ENCODE measurements at places on chromosomes 16 and 17.

GRCh38 chr17:78391843-78392242 is 13.4 kb downstream of the PGS1 start:
- DNase-seq: no peak

DNA sequence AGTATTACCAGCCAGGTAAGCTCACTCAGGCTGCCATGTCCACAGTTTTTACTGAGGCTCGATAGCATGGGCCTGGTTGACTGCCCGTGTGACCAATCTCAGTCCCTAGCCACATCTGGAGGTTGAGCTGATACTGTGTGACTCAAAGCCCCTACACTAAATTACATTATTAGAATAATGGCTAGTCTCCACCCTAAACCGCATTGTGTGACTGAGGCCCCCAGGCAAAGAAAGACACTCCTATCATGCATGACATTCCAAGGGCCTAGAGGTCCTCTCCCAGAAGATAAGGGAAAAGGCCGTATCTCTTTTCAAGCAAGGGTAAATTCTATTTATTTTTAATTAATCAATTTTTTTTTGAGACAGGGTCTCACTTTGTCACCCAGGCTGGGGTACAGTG is 505.3 kb downstream of the HAPSTR1 start:
- no peak for DNase-seq

DNA sequence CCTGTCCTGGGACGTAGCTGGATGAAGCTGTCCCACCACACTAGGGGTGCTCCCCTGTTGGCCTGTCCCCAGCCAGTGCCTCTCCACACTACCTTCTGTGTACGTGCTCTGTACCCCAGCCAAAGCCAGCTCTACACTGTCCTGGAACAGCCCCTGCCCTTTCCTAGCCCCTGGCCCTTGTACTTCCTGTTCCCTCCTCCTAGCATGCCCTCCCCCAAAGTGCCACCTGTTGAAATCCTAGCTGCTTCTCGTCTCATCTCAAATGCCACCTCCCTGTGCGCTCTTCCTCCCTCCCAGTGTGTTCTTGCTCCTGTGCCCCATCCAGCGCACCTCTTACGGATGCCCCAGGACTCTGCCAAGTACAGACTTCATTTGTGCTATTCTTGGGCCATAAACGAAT is 33.5 kb downstream of the IRX3 start:
- no peak for DNase-seq

DNA sequence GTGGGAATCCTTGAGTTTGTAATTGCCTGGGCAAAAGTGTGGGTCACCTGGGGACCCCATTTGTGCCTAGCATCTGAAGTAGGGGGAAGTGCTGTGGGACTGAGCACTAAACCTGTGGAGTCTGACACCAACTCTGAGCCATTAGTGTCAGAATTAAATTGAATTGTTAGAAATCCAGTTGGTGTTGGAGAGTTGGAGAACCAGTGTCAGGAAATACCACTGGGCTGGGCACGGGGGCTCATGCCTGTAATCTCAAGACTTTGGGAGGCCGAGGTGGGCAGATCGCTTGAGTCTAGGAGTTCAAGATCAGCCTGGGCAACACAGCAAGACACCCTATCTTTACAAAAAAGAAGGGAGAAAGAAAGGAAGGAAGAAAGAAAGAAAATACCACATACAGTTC is 67.5 kb upstream of the BRD7 start:
- DNase-seq: no peak

DNA sequence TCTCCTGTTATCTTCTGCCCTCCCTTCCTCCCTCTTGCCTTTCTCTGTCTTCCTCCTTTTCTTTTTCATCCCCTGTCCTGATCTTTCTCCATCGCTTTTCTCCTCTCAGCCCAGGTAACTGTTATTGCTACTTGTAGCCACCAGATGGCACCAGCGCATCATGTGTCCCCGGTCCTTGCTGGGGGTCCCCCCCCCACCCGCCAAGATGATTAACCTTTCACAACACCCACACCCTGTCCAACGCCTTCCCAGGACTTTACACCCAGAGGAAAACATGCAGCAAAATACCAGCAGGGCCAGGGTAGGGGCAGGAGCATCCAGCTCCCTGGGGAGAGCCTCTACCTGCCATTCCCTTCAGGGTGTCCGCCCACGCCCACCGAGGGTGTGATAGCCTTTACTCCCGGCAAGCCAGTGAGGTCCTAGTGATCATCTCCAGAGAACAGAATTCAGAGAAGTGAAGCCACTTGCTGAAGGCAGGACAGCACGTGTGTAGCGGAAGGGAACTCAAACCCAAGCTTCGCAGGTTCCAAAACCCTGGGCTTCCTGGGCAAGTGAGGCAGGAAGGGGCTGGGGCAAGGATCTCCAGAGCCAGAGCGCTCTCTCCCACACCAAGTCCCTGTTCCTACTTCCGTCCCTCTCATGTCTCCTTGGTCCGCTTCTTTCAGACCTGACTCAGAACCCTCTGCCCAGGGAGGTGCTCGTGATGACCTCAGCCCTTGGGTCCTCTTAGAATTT is 13.4 kb upstream of the TAC4 start:
- DNase-seq: no peak

All from coronary artery (tissue), 2 donors.